ENCODE measurements at places on chromosomes 12 and 14. TPM values are rescaled to one million over a fixed set of nuclear protein-coding genes. Genes with fewer than 3 reads are reported as not detected.

Gene TTC6
- not detected for total RNA-seq

Gene KERA
- not detected for total RNA-seq

Gene ZFHX2
- total RNA-seq = 1.0 TPM

Gene C12orf54
- not detected for total RNA-seq

Gene FAIM2
- 8.2 TPM for total RNA-seq

Gene SLCO1B1
- total RNA-seq = not detected

Gene C12orf56
- not detected for total RNA-seq

Gene CLEC12A
- 4.9 TPM for total RNA-seq

Gene KRT83
- total RNA-seq = not detected

Gene KRT73
- total RNA-seq = not detected

Gene HOXC12
- not detected for total RNA-seq

Gene MYBPC1
- total RNA-seq = 3.9 TPM

Gene CCDC59
- total RNA-seq = 28.1 TPM

Gene LARP4
- total RNA-seq = 55.6 TPM

Gene CEBPE
- not detected for total RNA-seq

Gene STAB2
- 0.25 TPM for total RNA-seq

Gene DNAI7
- total RNA-seq = 0.89 TPM

Gene CLEC4E
- total RNA-seq = 2.5 TPM

Gene CLEC7A
- 2.8 TPM for total RNA-seq

Gene MGST1
- total RNA-seq = 23.4 TPM

Gene DHH
- total RNA-seq = 0.52 TPM

Gene PTGDR
- 1.1 TPM for total RNA-seq

Gene PIANP
- 0.25 TPM for total RNA-seq

Gene INSM2
- total RNA-seq = not detected

Gene TMEM233
- 0.25 TPM for total RNA-seq

Gene APEX1
- 68.2 TPM for total RNA-seq

Gene BDKRB2
- 0.57 TPM for total RNA-seq

Gene TPCN1
- 145 TPM for total RNA-seq

Gene LYZ
- 51.1 TPM for total RNA-seq

Gene ESRRB
- total RNA-seq = 4.6 TPM

Gene DPPA3
- total RNA-seq = not detected

Gene CREBL2
- total RNA-seq = 16.9 TPM

Gene SLCO1C1
- total RNA-seq = 0.84 TPM

Gene GCN1
- 33.3 TPM for total RNA-seq
